Upper lobe of right lung (tissue), 1 donor: ENCODE measurements at places on chromosomes 4 and X.

- no peak for DNase-seq
These were observed 77.4 kb downstream of the MBNL3 start for GRCh38 chrX:132411310-132411977.

DNA sequence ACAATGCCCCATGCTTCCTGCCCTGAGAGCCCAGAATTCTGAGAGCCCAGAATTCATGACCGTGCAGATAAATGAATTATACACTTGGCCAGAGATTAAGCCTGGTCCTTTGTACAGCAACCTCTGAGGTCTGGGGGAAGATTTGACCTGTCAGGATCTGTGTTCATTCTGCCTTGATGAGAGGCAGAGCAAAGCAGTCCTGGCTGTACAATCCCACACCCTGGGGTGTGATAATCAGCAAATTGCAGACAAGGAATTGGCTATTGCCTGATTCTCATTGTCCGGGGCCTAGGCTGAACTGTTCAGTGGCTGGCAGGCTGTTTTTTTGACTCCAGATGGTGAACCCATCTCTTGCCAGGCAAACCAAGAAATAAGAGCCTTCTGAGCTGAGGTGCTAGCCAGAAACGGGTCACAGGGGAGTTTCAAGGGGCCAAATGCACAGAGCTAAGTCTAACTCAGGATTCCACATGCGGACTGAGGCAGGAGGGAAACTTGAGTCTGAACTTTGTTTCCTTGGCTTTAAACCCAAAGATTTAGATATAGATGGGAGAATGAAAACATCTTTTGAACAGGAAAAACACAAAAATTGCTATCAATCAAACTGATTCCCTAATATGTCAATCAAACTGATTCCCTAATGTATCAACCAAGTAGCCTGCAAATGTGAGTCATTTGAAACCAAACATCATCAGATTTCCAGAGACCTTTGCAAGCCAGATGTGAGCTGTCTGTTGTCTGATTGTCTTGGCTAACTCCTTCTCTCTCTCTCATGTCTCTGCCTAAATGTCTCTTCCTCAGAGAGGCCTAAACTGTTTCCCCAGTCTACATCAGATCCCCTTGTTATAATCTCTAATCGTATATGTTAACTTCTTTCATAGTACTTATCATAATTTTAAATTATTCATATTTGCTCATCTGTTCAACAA, 159.3 kb downstream of the ATG4A start:
- DNase-seq = no peak

DNA sequence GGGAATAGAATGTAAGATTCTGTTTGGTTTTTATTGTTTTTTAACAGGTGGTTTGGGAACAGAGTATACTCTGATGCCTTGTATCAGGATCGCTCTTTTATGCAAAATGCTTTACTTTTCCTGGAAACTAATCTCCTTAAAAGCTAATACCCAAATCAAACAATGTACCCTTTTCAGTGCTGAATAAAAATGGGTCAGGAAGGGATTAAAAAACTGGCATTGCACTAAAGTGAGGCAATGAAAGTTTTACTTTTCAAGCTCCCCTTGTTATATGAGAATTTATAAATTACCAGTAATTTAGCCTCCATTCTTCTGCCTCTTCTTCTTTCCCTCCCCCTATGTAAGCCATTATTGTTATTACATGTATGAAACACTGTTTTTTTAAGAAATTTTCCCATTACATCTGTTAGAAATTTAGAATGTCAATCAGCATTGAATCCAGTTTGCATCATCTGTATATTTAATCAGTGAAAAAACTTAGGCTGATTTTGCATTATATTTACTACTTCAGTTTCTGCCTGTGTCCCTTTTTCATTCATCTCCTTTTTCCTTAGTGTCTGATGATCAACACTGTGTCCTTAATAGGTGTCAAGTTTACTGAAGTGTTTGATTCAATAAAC, 89.7 kb upstream of the NPNT start:
- no peak for DNase-seq

GRCh38 chrX:25548811-25549210, 533.0 kb upstream of the ARX start:
- no peak for DNase-seq

DNA sequence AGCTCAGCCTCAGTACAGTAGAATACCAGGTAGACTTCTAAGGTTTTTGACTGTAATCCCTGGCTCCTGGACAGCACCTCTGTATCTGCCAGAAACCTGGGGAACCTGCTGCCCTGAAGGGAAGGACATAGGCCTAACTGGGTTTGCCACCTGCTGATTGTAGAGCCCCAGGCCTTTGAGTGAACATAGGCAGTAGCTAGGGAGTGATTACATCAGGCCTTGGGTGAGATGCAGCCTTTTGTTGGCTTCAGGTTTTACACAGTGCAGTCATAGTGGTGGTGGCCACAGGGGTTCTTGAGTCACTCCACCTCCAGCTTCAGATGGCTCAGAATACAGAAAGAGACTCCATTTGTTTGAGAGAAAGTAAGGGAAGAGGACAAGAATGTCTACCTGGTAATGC, 19.3 kb downstream of the IQCM start:
- DNase-seq = no peak

- no peak for DNase-seq
These were observed 250.1 kb downstream of the SNCA start for GRCh38 chr4:89586864-89587263.
